ENCODE measurements at places on chromosomes 16 and 17.

- DNase-seq: no peak
Observed at GRCh38 chr17:14738652-14738988, 437.7 kb downstream of the HS3ST3B1 start.

DNA sequence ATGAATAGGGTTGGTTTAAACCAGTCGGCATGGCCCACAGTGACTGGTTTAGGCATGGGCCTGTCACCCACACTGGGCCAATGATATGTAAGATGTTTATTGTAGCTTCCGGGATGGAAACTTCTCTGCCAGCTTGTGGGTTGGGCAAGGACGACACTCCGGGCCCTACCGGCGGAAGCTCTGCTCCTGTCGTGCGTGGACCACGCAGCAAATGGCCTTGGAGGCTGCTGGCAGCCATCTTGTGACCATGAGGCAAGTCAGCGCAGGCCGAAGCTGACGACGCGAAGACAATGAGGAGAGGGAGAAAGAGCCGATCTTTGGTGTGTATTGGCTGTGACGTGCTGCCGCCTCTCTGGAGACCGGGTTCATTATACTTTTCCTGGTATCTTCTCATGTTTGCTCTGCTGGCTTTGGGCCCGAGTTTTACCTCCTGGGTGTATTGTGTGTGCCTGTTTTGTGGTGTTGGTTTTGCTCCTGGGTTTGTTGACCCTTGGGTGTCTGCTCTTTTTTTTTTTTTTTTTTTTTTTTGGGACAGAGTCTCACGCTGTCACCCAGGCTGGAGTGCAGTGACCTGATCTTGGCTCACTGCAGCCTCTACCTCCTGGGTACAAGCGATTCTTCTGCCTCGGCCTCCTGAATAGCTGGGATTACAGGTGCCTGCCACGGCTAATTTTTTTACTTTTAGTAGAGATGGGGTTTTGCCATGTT, 15.4 kb downstream of the SLC25A10 start:
- DNase-seq: no peak

DNA sequence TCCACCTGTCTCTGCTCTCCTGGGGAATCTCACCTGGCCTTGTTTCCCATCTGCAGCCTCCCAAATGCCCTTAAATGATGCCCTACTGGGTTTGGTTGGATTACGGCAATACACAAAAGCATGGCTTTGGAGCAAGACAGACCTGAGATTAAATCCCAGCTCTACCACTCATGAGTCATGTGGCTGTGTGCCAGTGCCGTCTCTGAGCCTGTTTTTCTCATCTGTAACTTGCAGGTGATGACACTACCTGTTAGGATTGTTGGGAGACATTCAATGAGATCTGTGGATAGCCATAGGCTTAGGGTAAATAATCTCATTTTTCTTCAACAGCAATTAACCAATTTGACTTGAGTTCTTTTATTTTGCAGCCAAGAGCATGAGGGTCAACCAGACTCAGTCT, 240.3 kb downstream of the MAF start:
- DNase-seq: no peak

DNA sequence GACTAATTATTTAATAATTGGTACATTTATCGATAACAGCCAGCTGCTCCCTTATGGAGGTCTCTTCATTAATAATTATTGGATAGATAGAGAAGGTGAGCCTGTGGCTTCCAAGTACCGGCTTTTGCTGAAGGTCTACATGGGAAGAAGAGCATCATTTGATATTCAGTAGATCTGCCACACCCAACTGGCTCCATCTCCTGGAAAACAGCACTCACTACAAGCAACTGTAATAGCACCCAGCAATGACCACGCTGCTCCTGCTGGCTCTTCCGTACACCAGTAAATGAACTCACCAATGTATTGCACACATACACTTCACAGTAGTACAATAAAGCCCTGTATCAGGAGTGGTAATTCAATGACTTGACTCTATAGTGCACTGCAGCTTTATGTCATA, 19.5 kb downstream of the MARVELD3 start:
- no peak for DNase-seq

- no peak for DNase-seq
Observed at GRCh38 chr16:1407753-1408152, 6.8 kb downstream of the UNKL start.

All from T-helper 1 cell (primary cell).